CD4-positive, alpha-beta T cell treated with Interleukin-15 for 4 hours (primary cell): ENCODE measurements at places on chromosomes 1 and 21.
A peak's percentile ranks its signal among the peaks of the same experiment; 100 is the strongest.

- DNase-seq, result no peak
These were observed 104.9 kb upstream of the TMPRSS2 start for GRCh38 chr21:41612674-41613532.

DNA sequence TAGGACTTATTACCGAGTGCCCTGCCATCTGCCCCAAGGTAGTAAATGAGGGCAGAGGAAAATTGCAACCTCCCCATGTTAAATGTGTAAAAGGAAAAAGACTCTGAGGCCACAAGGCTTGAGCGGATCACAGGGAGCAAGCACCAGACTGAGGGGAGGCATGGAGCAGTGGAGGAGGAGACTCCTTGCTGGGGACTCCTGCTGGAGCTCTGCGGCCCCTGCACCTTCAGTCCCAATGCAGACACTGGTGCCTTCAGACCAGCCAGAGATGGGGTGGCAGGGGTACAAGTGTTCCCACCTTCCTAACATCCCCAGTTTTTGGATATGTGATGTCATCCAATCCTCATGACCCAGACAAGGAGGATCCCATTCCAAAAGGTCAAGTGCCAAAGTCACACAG, 128.4 kb upstream of the NGF start:
- no peak for DNase-seq

DNA sequence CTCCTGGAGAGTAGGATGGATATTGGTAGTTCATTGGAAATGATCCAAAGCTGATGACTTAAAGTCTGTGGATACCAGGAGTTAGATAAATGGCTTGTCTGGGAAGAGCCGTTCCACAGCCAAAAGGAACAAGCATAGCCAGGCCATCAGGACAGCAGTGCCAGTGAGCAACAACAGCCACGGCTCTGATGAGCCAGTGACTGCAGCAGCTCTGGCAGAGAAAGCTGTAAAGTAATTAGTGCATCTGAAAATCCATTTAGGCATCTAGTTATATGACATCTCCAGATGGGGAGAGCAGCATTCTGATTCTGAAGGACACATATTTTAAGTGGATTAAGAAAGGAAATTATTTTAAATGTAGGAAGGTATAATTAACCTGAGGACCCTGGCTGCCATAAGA, 256.2 kb upstream of the PLXNA2 start:
- no peak for DNase-seq

- no peak for DNase-seq
These were observed 49.4 kb downstream of the LEPR start for GRCh38 chr1:65469889-65470340.

- DNase-seq, result no peak
These were observed 855 bp downstream of the DSCAM start for GRCh38 chr21:40846103-40846502.

GRCh38 chr1:194723067-194723466, 1536.7 kb upstream of the B3GALT2 start:
- DNase-seq, result no peak

DNA sequence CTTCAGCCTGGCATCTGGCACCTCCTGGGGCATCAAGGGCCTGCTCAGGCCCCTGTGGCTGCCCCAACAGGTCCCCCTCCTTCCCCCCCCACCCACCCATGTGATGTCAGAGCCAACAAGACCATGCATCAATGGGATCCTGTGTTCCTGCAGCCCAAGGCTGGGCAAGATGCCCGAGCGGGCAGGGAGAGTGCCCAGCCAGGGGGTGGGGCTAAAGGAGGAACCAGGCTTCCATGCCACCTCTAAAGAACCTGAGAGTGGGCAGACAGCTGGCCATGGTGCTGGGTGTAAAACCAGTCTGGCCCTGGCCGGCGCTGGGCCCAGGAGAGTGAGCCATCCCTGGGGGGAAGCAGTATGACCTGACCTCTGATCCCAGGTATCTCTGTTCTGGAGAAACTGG, 7.6 kb downstream of the COL16A1 start:
- no peak for DNase-seq

GRCh38 chr1:22821027-22821426, 110.4 kb downstream of the EPHB2 start:
- no peak for DNase-seq

GRCh38 chr21:43874085-43874805, 9.2 kb downstream of the AGPAT3 start:
- DNase-seq, result no peak

GRCh38 chr1:114154146-114154962, 685 bp upstream of the SYT6 start:
- no peak for DNase-seq

- no peak for DNase-seq
These were observed 82.6 kb downstream of the VWA5B1 start for GRCh38 chr1:20373286-20373685.

GRCh38 chr1:111399792-111400610, 27.5 kb downstream of the OVGP1 start:
- DNase-seq, result peak; percentile 50

- DNase-seq, result no peak
These were observed 21.8 kb downstream of the CYP4B1 start for GRCh38 chr1:46820560-46821060.

GRCh38 chr1:201167041-201167991, 13.0 kb upstream of the TMEM9 start:
- DNase-seq, result no peak

- no peak for DNase-seq
These were observed 239.1 kb downstream of the HLX start for GRCh38 chr1:221118176-221118937.

GRCh38 chr1:5053744-5054143, 399.3 kb downstream of the AJAP1 start:
- no peak for DNase-seq

GRCh38 chr1:25487628-25488027, 55.8 kb upstream of the LDLRAP1 start:
- peak; percentile 37 for DNase-seq

- no peak for DNase-seq
These were observed 74.1 kb downstream of the VCAM1 start for GRCh38 chr1:100793659-100794058.

- no peak for DNase-seq
These were observed 14.0 kb upstream of the TBX15 start for GRCh38 chr1:119002028-119002686.

DNA sequence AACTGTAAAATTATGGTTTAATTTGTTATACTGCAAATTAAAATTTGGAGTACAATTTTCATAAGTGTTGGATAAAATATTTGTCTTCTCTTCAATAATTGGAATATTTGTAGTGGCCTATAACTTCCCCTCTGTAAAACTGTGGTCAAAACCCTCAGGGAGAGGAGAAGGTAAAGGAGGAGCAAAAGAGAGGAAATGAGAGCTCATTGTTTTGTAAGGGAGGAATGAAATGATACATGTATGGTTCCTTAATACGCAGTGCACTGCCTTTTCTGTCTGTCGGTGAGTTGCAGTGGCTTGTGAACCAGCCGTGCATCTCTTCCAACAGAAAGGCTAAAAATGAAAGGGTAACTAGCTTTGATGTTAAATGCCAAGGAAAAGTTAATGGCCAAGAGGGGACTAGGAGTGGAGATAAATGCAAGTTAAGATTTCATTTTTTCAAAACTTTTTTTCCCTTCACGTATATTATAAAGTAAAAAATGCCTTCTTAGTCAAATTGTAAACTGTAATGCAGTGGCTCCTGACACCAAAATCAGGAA, 26.4 kb downstream of the LRRC8D start:
- no peak for DNase-seq

DNA sequence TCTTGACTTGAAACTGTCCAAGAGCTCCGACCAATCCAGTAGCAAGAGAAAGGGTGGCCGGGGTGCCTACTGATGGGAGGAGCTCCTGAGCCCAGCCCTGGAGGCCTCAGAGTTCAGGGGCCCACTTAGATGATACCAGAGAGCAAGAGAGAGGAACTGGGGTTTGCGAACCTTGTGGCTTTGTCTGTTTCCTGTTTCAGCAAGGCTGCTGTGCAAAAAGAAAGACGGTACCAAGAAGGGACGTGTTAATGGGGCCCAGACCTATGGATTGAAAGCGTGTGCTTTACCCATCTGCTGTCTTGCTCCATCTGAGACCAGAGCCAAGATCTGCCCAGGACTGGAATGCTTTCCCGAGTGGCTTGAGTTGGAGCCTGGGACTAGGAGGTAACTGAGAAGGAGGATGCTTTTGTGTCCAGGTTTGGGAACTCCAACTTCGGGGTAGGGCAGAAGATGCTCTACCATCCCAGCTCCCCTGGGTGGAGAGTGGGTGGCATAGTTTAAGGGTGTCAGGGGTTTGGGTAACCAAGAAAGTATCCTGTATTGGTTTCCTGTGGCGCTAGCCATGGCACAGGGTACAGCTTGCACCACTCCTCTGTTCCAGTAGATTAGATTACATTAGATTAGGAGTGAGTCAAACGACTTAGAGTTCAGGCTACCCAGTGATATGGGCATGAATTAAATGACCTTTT, at the start of gene TRAF3IP3:
Gene TRAF3IP3 (plus strand): TSS at position 128 of the 689 bp plus-strand sequence. CDS start 3,987 bp downstream, outside the sequence.
- DNase-seq, result peak; percentile 85

- DNase-seq, result peak; percentile 6
These were observed 27.9 kb downstream of the LRRC8B start for GRCh38 chr1:89552471-89553081.

GRCh38 chr1:245118806-245119205, 36.0 kb upstream of the KIF26B start:
- DNase-seq, result no peak

GRCh38 chr1:3944578-3945125, 44.6 kb upstream of the C1orf174 start:
- DNase-seq, result no peak

DNA sequence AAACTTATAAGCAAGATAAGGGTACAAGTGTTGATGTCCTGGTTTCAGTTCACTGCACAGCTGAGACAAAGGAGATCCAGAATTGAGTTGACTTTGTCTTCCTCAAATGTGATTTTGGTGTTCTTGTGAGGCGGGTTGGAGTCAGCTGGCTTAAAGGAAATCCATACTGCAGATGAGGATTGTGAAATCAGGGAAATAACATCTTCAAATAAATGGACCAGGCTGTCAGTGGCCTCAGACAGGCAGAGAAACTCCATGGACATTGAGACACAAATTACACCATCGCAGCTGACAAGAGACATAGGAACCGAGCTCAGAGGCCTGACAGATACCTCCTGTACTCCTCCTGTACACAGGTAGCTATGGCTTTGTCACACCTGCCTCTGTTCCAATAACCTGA, 27.0 kb upstream of the REG4 start:
- DNase-seq, result no peak

GRCh38 chr1:22163137-22163536, 20.2 kb upstream of the WNT4 start:
- DNase-seq, result no peak

DNA sequence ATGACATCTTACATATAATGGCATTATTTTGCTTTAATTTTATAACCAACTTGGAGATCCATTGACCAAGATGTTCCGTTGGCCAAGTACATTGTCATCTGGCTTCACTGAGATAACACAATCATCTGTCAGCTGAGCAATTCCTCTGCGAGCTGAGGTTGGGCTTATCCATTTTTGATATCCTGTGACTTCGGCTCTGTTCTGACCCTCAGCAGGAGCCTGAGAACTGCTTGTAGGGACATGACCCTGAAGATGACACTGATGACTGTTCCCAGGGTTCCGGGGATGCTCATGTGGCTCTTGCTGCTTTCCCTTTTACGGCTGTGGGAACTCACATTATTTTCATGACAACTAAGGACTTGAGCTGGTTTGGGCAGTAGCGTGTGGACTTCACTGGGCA, 51.2 kb downstream of the TLR5 start:
- DNase-seq, result no peak

GRCh38 chr1:76268341-76268740, 193.8 kb downstream of the ST6GALNAC3 start:
- no peak for DNase-seq
